A673 (cell line): ENCODE measurements at places on chromosomes 4 and X. TPM values are rescaled to one million over a fixed set of nuclear protein-coding genes. Genes with fewer than 3 reads are reported as not detected.

Gene SLC25A53
- total RNA-seq = 3.4 and 3.6 TPM in 2 replicates

Gene PNMA6F
- total RNA-seq = not detected in 2 replicates

Gene ZRSR2
- total RNA-seq = 16.1 and 18.1 TPM in 2 replicates

Gene SSX4B
- not detected in 2 replicates for total RNA-seq

Gene TMSB15A
- 72.7 and 78.3 TPM in 2 replicates for total RNA-seq
